ENCODE measurements at places on chromosomes 4 and X. TPM values are rescaled to one million over a fixed set of nuclear protein-coding genes. Genes with fewer than 3 reads are reported as not detected.

Gene CSN1S1
- 1.2 TPM for total RNA-seq

- H3K36me3 ChIP-seq: no peaks in the 10 kb centered on the region
These were observed 46.1 kb downstream of the PGRMC2 start for GRCh38 chr4:128241425-128241913.

DNA sequence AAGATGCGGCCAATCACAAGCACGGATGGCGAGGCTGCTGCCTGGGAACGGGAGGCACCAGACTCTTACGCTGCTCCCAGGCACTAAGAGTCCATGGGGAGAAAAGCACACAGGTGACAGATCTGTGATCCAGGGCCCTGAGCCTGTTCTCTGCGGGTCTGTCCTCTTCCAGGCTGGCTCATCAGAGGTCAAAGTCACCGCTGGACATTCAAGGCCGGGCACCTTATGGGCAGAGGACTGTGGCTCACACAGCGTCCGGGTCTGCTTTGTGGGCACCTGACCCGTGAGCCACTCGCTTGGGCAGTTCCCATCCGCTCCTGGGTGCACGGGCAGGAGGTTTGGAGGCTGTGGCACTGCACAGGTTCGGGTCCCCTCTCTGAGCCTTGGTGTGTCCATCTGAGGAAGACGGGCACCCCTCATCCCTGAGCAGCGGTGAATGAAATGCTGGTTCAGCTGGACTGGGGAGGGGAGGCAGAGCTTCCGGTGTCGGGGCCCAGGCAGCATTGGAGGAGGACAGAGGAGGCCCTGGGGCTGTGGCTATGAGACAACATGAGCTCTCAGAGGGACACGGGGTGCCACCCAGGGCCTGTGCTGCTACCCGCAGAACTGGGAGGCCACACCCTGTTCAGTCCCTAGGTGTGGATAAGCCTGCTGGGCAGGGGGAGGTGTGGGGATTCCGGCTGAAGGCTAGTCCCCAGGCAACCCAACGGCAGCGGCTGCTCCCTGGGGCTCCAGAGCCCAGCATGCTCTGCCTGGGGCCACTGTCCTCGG is 61.2 kb upstream of the AFAP1 start:
- no peak for DNase-seq
- no peaks in the 10 kb centered on the region for H3K4me1 ChIP-seq
- no peaks in the 10 kb centered on the region for H3K27me3 ChIP-seq
- no peak overlapping the region for H3K27ac ChIP-seq
- H3K4me3 ChIP-seq: no peak overlapping the region
- no peaks in the 10 kb centered on the region for H3K36me3 ChIP-seq

DNA sequence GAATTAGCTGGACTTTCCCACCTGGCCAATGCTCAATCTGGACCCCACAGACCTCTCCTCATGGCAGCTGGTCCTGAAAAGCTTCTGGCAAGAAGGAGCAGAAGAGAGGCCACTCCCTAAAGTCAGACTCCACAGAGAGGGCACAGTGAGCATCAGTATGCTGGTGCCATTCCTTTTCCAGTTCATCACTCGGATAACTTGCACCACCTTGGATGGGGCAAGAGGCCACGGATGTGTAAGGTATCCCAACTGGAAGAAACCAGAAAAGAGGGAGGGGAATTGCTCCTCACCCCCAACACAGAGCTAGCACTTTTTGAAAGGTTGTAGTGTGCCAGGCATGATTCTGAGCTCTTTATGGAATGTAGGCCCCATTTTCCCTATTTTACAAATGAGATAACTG is 85.9 kb downstream of the STK32B start:
- no peak overlapping the region for H3K4me3 ChIP-seq
- no peak overlapping the region for H3K27ac ChIP-seq
- no peaks in the 10 kb centered on the region for H3K4me1 ChIP-seq
- no peak for DNase-seq

DNA sequence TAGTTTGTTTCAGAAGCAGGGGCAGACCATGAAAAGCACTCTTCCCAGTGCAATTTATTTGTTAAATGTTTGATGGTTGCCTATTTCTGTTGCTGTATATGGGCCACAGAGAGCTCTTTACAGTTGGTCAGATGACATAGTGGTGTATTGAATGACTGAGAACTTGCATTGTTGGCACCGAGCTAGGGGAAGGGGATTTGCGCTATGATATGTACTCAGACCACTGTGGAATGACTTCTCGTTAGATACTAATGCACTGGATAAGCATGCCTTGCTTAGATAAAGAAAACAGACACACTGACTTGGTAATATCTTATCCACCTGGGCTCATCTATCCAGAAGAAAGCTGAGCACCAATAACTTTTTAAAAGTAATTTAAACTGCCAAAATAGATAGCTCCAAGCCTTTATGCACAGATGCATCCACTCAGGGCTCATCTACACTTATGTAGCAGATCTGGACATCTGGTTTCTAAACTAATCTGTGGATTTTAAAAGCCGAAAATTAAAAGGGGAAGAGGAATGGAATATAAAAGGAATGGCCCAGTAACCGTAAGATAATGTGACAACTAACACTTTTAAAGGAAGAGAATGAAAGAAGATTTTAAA is 132.7 kb downstream of the GATB start:
- DNase-seq: no peak
- no peak overlapping the region for H3K27ac ChIP-seq
- H3K4me3 ChIP-seq: no peak overlapping the region
- H3K27me3 ChIP-seq: peaks cover 16% of the 10 kb centered on the region

GRCh38 chr4:8351931-8352367 is 82.4 kb downstream of the HTRA3 start:
- DNase-seq: peak; percentile 17
- no peak overlapping the region for H3K4me3 ChIP-seq
- no peak overlapping the region for H3K27ac ChIP-seq
- no peaks in the 10 kb centered on the region for H3K27me3 ChIP-seq
- peaks cover 47% of the 10 kb centered on the region for H3K4me1 ChIP-seq
- no peaks in the 10 kb centered on the region for H3K36me3 ChIP-seq

DNA sequence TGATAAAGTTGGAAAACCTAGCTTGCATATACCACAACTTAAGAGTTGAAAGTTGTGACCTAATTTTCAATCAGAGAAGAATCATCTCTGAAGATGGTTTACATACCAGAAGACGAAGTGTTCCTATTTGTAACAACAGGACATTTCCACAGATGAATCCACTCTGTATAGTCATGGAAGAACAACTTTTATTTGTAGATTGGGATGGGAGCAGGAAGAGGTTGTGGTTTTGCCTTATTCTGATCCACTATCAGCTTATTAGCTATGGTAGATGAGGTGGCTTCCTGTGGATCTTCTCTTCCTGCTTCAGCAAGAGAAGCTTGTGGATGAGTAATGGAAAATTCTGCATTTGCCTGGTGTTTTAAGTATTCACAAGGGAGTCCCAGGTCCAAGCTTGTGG is 18.6 kb upstream of the SUPT20HL1 start:
- DNase-seq: no peak
- H3K4me1 ChIP-seq: no peaks in the 10 kb centered on the region
- no peak overlapping the region for H3K4me3 ChIP-seq
- no peaks in the 10 kb centered on the region for H3K36me3 ChIP-seq

DNA sequence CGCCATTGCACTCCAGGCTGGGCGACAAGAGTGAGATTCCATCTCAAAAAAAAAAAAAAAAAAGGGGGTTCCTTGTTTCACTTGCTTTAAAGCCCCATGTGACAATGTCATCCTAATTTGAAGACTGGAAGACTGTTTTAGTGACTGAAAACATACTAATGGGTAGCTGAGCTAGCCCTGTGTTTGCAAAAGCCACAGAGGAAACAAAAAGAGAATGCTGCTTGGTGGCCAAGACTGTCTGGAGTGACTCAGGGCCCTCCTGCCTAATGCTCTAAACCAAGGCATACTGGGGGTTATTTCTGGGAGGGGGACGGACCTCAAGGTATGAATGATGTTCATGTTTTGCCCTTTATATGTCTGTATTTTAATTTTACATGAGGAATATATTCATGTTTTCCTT is 16.0 kb downstream of the HPSE start:
- no peaks in the 10 kb centered on the region for H3K27me3 ChIP-seq
- H3K36me3 ChIP-seq: no peaks in the 10 kb centered on the region
- no peak overlapping the region for H3K27ac ChIP-seq
- DNase-seq: no peak

Gene PRR32
- not detected for total RNA-seq

Gene RTL5
- total RNA-seq: 0.38 TPM

Gene HPGDS
- 8.0 TPM for total RNA-seq

Gene MAML3
- 4.3 TPM for total RNA-seq
